ENCODE measurements at places on chromosomes 6 and 20.

- DNase-seq, result no peak
Observed at GRCh38 chr20:29873946-29874345, 1383.5 kb upstream of the DEFB115 start.

DNA sequence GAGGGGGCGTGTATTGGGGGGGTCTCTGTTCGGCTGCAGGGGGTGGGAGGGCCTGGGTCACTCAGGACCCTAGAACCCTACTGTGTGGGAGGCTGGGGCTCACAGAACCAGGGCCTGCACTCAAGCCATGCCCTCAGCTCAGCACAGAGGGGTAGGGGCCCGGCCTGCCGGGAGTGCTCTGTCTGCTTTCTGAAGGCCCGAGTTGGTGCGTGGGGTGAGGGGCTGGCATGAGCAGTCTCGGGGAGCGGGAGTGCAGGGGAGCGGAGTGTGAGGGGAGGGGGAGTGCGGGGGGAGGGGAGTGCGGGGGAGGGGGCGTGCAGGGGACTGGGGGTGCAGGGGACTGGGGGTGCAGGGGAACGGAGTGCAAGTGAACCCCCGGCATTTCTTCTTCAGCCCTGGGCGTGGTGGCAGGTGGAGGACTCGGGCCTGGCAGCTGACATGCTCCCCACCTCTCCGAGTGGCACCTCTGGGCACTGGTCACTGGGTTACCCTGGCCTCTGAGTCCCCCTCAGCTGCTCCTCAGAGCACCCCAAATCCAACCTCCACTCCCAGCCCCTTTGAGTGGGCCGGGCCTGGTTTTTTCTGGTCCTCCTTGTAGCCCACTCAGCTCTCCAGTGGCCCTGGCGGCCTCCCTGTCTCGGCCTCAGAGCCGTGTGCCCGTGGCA, 1.0 kb downstream of the COL20A1 start:
- DNase-seq, result no peak

GRCh38 chr20:46894579-46894958, at the start of gene EYA2:
EYA2 (plus strand) TSS chr20:46894843; CDS start chr20:46990011, 95,168 bp downstream.
- DNase-seq, result no peak

GRCh38 chr20:43776691-43777090, 49.9 kb upstream of the GTSF1L start:
- DNase-seq, result no peak

DNA sequence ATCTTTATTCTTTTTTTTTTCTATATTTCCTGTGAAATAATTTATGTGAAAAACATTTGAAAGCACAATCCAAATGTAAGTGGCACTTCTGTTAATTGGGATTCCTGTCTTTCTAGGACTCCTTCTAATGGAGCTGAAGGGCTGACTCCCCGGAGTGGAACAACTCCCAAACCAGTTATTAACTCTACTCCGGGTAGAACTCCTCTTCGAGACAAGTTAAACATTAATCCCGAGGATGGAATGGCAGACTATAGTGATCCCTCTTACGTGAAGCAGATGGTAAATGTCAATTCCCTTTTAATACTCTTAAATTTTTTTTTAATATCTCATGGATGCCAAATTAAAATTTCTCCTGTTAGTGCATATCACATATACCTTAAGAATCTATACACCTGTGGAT, 35.0 kb downstream of the CDC5L start:
- DNase-seq, result no peak

DNA sequence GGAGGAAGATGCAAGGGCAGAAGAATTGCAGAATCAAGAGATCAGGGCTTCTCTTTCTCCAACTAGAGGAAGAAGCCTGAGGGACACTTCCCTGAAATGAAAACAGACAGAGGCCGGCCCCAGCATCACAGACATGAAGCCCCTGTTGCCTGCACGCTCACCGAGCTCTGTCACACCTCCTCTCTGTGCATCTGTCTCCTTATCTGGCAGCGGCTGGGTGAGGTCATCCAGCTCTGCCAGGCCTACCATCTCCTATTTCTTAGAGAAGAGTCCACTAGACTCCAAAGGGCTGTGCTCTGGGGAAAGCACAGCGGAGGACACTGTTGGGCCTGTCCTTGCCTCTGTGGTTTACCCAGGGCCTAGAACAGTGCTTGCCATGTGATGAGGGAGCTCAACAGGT, 71.9 kb upstream of the MLN start:
- no peak for DNase-seq

GRCh38 chr6:158938811-158939254, 61.2 kb downstream of the RSPH3 start:
- DNase-seq, result no peak

- no peak for DNase-seq
Observed at GRCh38 chr6:16544521-16544920, 216.7 kb downstream of the ATXN1 start.

GRCh38 chr6:36241728-36242127, 28.1 kb upstream of the PNPLA1 start:
- DNase-seq, result no peak

DNA sequence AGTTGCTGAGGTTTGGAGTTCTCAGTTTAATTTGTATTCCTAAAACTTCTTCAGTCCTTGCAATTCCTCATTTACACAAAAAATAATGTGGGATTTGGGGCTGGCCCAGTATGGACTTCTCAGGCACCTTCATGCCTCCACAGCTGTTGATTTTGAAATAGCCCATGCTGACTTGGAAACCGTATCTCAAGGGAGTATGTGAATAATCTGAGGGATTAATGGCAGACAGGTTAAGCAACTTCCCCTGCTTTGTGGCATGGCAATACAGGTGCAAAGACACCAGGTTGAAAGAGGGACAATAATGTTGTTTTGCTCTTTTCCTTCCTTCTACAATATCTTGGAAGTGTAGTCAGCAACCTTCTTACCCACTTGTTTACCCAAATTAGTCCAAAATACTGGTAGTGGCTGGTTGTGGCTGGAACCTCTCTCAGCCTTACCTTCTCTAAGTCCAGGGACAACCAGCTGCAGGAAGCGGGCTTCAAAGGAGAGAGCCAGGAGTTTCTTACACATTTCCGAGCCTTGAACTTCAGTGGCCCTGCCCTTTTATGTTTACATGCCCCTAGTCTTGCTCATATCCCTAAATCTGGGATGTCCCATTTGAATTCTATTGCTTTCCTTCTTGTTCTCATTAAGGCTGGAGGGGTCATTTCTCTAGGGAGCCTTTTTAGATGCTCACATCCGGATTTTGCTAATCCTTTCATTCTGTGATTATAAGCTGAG, 44.1 kb upstream of the ADGRF1 start:
- DNase-seq, result no peak

DNA sequence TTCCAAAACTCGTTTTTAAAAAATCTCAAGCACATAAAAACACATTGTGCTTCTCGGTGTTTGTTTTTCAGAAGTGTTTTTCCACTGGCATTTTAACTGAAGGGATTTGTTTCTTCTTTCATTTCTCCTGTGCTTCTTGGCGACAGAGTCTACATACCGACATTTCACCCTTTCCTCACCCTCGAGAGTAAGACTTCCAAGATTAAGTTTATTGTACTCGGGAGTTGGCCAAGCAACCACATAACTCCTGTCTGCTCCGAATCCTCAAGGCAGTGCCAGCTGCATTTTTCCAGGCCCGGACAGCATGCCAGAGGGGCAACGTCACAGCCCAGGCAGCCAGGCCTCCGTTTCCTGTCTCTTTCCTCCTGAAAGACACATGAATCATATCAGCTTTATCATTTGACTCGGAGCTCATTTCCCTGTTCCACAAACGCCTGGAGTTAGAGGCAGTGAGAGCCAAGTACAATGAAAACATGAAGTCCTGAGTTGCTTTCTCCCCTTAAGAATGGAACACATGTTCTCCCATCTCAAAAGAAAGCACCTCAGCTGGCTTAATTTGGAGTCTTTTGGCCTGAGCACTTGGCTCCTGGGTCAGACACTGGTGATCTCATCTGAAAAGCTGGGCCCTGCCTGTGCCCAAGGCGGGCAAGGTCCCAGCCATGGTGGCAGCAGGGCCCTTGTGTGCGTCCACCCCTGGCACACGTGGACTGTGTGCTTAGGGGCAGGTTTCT, 23.2 kb upstream of the FAM50B start:
- DNase-seq, result no peak

- no peak for DNase-seq
Observed at GRCh38 chr6:6823568-6824224, 235.2 kb downstream of the LY86 start.

- DNase-seq, result no peak
Observed at GRCh38 chr6:101236709-101237108, 156.8 kb upstream of the GRIK2 start.

- no peak for DNase-seq
Observed at GRCh38 chr20:59994697-59995122, 36.5 kb downstream of the CDH26 start.

GRCh38 chr6:151490996-151491395, 2.8 kb upstream of the CCDC170 start:
- DNase-seq, result no peak

DNA sequence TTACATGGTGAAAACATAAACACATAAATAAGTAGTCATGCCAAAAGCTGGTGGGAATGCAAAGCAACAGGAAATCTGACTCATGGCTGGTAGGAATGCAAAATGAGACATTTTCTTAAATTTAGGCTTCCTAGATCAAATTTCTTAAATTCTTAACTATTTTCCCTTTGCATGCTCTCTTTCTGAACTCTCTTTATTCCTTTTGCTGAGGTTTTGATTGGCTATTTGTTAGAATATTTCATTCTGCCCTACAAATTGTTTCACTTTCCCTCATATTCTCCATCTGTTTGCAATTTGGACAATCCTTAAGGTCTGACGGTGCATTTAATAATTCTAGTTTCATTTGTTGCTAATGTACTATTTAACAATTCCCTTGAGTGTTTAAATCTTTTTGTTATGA, 437.5 kb upstream of the RGS17 start:
- no peak for DNase-seq

DNA sequence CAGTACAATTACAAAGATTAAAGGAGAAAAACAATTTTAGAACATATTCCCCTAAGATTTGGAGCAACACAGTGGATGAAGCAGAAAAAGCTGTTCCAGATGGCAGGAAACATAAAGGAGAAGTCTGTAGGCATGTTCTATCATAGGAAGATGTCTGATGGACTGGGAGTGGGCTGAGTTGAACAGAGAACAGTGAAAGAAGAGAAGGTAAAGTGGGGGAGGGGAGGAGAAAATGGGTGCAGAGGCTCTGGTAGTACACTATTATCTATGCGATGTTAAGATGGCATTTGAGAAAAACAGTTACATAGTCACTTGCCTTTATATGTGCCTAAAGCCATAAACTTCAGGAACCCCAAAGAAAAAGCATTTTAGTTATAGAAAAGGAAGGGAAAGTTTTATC, 4.2 kb upstream of the PHIP start:
- no peak for DNase-seq

GRCh38 chr20:62362590-62362940, 4.5 kb downstream of the LAMA5 start:
- DNase-seq, result no peak

DNA sequence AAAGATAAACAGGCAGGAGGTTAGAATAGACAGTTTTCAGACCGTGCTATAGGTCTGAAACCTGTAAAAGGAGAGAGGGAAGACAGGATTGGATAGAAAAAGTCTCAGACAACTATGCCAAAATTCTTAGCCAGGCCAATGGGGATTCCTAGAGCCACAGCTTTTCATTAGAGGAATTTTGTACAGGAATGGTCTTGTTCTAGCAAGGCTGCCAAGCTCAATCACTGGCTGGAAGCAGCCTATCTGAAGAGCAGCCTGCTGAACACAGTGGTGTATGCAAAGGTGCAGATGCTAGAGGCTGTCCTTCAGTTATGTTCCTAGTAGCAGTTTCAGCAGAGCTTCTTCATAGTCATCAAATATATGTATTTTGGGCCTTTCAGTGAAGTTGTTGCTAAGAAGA, 313.1 kb downstream of the GRIK2 start:
- DNase-seq, result no peak

GRCh38 chr20:16020971-16021370, 552.3 kb downstream of the KIF16B start:
- DNase-seq, result no peak

DNA sequence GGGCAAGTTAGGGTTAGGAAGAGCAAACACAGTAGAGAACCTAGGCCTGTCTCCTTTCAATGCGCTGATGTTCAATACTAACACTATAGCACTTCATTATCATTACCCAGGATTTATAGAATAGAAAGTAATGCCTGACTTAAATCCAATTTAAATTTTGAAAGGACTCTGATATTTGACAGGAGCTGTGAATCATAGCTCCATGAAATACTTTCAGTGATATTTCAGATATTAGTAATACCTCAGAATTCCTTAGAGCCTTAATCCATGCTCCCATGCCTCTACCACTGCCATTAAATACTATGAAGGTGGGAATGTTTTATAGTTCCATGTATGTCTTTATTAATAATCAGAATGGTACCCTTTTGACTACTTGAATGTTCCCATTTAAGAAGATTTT, 530.2 kb downstream of the BCKDHB start:
- no peak for DNase-seq

GRCh38 chr6:169162249-169162648, 91.4 kb downstream of the THBS2 start:
- DNase-seq, result no peak

DNA sequence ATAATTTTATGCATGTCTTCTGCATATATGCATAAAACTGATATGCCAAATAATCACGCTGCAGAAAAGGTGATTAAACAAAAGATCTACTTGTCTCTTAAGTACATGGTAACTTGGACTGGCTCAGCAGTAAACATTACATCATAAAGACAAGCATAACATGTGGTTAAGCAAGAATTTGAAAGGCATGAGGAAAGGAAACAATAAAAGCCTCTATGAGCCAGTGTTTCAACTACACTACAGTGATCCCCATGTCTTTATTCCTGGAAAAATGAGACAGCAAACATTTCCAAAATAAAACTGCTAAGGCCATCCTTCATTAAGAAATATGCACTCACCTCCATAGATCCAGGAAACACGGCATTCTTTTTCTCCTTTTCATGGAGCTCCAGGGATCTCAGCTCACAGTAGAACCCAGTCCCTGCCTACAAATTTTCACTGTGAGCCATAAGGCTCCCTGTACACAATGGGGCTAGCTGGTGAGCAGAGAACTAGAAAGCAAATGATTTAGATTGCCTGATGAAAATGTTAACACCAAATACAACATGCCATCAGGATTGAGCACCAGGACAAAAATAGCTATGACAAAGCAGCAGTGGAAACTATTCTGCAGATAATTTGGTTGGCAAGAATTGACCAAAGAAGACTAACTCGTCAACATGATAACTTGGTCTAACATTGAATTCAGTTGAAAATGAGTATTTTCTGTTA, 156.1 kb downstream of the COL21A1 start:
- DNase-seq, result no peak

DNA sequence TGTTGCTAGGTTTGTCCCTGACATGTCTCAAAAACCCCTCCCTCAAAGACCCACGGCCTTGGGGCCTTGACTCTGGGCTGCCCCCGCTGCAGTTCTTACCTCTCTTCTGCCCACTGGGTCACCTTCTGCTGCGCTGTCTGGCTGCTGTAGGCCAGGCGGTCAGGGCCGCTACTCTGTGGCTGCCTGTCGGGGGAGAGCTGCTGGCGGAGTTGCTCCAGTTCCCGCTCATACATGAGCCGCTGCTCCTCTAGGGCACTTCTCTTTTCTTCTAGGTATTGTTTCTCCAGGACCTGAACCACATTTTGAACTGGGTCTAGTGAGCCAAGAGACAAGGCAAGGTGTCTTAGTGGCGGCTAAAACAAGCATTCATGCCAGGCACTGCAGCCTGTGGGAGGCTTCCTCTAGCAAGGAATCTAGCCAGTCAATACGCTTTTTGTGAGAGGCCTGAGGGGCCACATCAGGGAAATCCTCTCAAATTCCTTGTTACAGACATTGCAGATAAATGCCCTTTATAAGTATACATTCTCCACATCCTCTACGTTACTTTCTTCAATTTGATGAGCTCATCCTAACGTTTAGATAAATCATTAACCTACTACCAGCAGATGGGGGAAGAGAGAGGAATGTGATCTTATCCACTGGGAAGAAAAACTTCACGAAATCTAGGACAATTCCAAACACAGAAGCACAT, 110.3 kb upstream of the NUP153 start:
- no peak for DNase-seq

GRCh38 chr6:14883921-14884320, 361.9 kb upstream of the JARID2 start:
- no peak for DNase-seq

Measured in activated CD4-positive, CD25-positive, alpha-beta regulatory T cell (primary cell).